ENCODE measurements at places on chromosomes 1 and 21. TPM values are rescaled to one million over a fixed set of nuclear protein-coding genes. Genes with fewer than 3 reads are reported as not detected.

DNA sequence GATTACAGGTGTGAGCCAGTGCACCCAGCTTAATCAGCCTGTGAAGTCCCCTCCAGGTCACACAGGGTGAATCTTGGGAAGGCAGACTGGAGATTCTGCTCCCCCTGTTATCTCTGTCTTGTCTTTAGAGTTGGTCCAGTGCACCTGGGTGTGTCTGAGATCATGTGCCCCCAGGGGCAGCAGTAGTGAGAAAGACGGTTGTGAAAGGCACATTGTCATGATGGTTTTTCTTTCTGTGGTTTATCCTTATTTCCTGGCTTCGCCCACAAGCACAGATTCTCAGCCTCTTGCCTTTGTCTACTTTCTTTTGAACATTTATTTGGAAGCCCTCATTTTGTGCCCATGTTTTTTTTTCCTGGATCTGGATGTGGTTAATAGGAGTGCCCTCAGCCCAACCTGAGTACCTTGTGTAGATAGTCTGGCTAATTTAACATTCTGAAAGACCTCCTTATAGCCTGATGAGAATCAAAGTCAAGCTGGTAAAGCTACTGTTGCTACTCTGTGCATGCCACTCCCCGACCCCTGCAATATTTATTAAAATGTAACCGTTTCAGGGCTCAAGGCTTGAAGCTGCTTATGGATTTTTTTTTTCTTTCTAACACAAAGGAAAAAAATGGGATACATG is 23.7 kb downstream of the UCK2 start:
- no peak overlapping the region for H3K4me3 ChIP-seq
- no peak overlapping the region for H3K27ac ChIP-seq
- no peaks in the 10 kb centered on the region for H3K27me3 ChIP-seq
- H3K36me3 ChIP-seq, result no peaks in the 10 kb centered on the region

DNA sequence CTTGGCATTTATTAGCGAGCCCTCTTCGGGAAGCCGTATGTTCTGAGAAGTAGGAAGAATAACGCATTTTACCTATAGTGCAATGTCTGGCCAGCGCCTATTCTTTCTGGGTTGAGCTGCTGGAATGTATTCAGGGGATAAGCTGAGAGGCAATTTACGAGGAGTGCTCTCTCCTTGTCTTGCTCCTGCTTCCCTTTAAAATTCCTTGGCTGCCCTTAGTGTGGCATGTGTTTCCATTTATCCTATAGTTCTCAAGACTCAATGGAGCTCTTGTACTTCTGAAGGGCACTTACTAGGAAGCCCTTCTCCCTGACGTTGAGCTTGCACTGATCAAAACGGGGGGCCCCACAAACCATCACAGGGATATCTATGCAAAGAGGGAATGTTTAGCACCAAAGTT is 364.6 kb downstream of the DISC1 start:
- no peak overlapping the region for H3K4me3 ChIP-seq
- no peak overlapping the region for H3K27ac ChIP-seq
- no peak for DNase-seq
- no peaks in the 10 kb centered on the region for H3K36me3 ChIP-seq
- peaks cover 8% of the 10 kb centered on the region for H3K4me1 ChIP-seq

GRCh38 chr1:109484519-109484975 is 842 bp downstream of the ATXN7L2 start:
- H3K36me3 ChIP-seq, result no peaks in the 10 kb centered on the region
- peak overlapping the region; percentile 52 for H3K4me3 ChIP-seq

CELA3B gene
- total RNA-seq, result not detected

KCNT2 gene
- total RNA-seq, result not detected

VAV3 gene
- total RNA-seq, result 95.8 TPM

AMY1B gene
- not detected for total RNA-seq

SELENBP1 gene
- total RNA-seq, result not detected

C1QC gene
- total RNA-seq, result 0.33 TPM
